Activated CD4-positive, alpha-beta T cell treated with anti-CD3 and anti-CD28 coated beads for 36 hours (primary cell): ENCODE measurements at places on chromosomes 6 and 20. TPM values are rescaled to one million over a fixed set of nuclear protein-coding genes. Genes with fewer than 3 reads are reported as not detected.

- H3K27me3 ChIP-seq: no peaks in the 10 kb centered on the region
- H3K36me3 ChIP-seq: peaks cover 61% of the 10 kb centered on the region
- no peak for DNase-seq
- H3K4me3 ChIP-seq: no peak overlapping the region
- no peak overlapping the region for H3K27ac ChIP-seq
Measured at GRCh38 chr6:160093061-160093460, 28.6 kb upstream of the SLC22A1 start.

- peak; percentile 83 for DNase-seq
- H3K4me3 ChIP-seq: peak overlapping the region; percentile 91
- H3K4me1 ChIP-seq: peaks cover 37% of the 10 kb centered on the region
- peak overlapping the region; percentile 90 for H3K27ac ChIP-seq
- H3K27me3 ChIP-seq: no peaks in the 10 kb centered on the region
Measured at GRCh38 chr6:111087871-111088667, 766 bp downstream of the SLC16A10 start.

DNA sequence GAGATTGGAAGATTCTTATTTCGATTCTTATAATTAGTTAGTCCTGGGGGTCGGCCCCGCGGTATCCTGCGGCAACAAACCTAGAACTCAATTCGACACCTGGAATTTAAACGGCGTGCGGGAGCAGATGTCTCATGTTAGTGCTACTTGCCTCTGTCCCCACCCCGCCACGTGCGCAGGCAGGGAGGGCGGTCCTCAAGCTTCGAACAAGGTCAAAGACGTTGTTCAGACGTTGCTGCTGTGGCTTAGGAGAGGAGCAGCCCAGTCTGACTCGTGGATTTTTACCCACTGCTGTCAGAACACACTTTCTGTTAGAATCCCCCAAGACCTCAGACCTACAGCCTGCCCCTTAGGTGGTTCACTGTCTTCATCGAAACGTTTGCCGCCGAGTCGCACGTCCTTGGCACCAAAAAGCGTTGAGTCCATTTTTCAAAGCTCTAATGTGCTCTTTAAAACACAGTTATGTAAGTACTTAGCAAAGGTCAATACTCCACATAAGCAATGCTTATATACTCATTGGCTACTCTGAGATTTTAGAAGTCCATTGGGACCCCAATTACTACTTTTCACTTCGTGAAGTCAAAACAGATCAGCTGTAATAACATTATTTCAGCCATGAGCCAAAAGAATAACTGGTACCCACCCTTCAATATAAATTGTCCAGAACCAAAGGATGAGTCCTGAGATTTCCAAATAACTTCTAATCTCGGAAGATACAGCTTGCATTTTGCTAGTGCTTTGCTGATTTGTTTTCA lies 2.7 kb upstream of the C6orf62 start:
- H3K4me1 ChIP-seq: peaks cover 24% of the 10 kb centered on the region
- H3K36me3 ChIP-seq: peaks cover 37% of the 10 kb centered on the region
- no peak for DNase-seq
- peak overlapping the region; percentile 98 for H3K27ac ChIP-seq
- no peaks in the 10 kb centered on the region for H3K27me3 ChIP-seq

DNA sequence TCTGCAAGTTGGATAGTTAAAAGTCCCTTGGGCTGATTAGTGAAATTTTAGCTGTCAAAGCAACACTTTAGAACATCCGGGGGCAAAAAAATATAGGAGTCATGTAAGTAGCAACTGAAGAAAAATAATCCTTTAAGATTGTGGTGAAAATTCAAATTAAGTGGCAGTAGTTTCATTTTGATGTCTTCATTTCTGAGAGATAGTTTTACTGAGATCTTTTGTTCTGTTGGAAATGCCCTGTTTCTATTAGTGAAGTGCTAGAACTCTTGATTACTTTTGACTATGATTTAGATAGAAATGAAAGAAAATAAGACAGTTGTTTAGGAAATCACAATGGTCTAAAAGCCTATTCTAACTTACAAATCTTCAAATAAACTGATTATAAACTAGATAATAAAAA lies 587.3 kb upstream of the MMS22L start:
- H3K27ac ChIP-seq: no peak overlapping the region
- no peak for DNase-seq
- no peak overlapping the region for H3K4me3 ChIP-seq
- no peaks in the 10 kb centered on the region for H3K4me1 ChIP-seq

GRCh38 chr20:32356622-32357374 lies 1.3 kb upstream of the ASXL1 start:
- no peak for DNase-seq
- H3K4me3 ChIP-seq: peak overlapping the region; percentile 90
- peaks cover 56% of the 10 kb centered on the region for H3K4me1 ChIP-seq
- peak overlapping the region; percentile 100 for H3K27ac ChIP-seq

The MTHFD1L gene
- total RNA-seq: 129 TPM
